NCI-H187 treated with DMSO at 0.1 percent for 48 hours (cell line): ENCODE measurements at places on chromosomes 5 and 9.
A peak's percentile ranks its signal among the peaks of the same experiment; 100 is the strongest.

DNA sequence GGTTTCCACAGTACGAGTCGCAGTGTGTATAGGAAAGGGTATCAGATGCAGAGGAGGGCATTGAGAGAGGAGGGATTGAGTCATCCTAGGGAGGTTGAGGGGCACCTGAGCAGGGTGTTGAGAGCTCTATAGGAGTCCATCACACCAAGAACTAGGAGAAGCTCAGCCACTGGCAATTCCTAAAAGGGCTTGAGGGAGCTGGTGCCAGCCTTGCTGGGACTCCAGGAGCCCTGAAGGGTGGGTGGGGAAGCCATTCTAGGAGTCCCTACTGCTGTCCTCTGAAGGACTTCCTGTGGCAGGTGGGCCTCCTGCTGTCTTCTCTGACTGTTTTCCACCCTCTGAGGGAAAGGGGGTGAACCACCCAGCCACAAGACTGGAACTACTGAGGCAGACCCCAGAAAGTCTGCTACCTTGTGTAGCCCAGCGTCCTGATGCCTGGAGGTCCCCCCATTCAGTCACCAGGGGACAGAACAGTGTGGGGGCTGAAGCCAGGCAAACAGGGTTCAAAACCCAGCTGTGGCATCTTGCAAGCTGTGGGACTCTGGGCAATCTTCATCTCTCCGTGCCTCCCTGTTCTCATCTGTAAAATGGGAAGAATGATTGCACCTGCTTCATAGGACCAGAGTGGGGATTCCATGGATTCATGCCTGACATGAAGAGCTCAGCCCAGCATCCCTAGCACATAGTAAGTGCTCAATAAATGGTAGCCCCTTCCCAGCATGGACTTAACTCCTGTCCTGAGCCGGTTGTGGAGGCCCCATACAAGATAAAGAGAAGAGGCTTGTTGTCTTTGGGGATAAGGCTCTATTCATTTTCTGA is 149.5 kb downstream of the C9orf50 start:
- no peak for DNase-seq

GRCh38 chr9:104280711-104281110 is 186.6 kb downstream of the SMC2 start:
- DNase-seq: no peak

GRCh38 chr5:68177676-68178075 is 37.9 kb upstream of the PIK3R1 start:
- no peak for DNase-seq

DNA sequence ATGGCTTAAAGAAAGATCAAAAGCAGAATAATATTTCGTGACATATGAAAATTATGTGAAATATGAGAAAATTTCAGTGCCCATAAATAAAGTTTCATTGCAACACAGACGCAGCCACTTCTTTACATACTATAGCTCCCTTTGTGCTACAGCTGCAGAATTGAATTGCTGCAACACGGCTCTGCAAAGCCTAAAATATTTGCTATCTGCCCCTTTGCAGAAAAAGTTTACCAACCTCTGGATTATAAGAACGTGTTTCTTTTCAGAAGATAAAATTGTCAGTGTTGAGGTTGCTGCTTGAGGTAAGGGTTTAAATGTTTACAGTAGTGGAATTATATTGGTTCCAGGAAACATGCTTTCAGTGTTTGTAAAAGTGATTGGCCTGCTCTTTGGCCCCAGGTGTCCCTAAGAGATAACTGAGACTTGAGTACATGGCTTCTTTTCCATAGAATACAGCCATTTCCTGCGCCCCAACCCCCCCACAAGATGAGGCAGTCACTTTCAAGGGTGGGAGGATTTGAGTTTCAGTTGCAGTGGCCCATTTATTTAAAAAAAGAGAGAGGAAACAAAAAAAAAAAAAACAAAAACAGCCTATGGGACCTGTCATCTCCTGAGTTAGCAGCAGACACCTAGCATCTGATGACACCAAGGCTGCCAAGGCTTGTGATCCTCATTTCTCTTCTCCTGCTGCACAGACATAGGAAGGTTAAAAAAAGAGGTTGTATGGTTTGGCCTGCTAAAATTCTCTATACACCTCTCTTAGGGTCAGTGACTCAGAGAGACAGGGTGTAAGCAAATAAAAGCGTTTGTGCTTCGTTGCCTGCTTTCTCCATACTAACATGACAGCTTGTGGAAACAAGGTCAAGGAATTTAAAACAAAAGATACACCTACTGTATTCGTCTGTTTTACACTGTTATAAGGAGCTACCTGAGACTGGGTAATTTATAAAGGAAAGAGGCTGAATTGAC is 28.0 kb upstream of the HTR4 start:
- DNase-seq: no peak

DNA sequence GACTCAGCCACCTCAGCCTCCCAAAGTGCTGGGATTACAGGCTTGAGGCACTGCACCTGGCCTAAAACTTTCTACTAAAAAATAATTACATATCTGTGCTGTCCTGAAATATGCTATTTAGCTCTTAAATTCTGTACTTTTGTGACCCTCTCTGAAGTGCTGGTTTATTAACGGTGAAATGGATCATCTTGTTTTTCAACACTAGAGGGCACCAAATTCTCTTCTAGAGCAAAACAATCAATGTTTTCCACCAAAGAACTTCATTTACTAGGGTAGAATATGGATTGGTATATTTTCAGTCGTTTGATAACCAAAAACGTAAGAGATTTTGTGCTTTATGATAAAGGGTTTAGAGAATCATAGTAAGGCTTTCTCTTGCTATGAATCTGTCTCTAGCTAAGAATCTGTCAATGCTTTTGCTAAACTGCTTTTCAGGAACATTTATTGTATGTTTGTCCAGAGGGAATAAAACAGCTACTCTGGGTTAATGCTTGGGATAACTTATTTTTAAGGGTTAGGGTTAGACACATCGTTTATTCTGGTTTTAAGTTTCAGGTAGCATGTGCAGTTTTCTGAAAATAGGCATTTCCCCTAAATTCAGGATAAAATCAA is 63.6 kb downstream of the RNF180 start:
- no peak for DNase-seq

- DNase-seq: no peak
Observed at GRCh38 chr9:82882138-82882537, 180.8 kb downstream of the RASEF start.

DNA sequence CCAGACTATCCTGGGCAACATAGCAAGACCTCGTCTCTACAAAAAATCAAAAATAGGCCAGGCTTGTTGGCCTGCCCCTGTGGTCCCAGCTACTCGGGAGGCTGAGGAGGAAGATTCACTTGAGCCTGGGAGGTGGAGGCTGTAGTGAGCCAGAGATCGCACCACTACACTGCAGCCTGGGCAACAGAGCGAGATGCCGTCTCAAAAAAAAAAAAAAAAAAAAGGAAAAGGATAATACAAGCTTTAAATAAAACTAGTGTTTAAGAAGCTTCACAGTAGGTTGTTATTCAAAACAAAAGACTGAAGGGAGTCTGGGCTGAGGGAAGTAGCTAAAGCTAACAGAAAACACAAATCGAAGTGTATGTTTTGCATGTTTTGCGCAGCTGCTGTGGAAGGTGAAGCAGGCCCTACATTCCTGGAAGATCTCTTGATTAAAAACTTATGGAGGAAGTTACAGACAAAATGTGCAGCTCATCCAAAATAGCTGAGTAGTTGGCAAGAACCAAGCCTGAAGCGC is 581 bp upstream of the C9orf40 start:
- no peak for DNase-seq

DNA sequence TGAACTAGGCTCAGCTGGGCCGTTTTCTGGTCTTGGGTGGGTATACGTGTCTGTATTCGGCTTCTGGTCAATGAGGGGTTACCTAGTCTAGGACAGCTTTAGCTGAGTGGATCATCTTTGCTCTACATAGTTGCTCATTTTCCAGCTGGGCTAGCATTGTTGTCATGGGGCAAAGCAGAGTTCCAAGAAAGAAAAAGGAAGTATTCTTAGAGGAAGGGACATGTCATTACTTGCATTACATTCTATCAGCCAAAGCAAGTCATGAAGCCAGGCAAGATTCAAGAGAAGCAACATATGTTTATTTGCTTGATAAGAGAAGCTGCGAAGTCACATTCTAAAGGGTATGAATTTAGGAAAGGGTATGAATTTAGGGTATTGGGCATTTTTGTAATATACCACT is 396.5 kb downstream of the ZNF608 start:
- DNase-seq: no peak

GRCh38 chr5:61252643-61252925 is 79.5 kb upstream of the ZSWIM6 start:
- DNase-seq: no peak

DNA sequence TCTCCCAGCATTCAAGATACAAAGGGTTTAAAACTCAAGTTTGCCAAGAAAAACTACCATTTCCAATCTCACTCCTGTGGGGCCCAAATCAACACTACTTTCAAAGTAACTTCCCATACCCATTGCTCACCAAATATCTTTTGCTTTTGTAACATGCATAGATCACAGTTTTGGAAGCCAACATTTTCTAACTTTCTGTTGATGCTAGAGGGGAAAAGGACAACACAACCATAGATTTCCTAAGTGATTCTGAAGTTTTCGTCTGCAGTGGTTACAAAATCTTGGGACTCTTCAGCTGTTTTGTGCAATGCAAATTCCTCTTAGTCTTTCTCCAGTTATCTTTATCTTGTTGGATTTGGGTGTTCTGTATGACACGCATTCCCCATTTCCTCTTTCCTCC is 94.1 kb upstream of the PAPPA start:
- DNase-seq: no peak

- no peak for DNase-seq
Observed at GRCh38 chr5:130280528-130281217, 376.4 kb downstream of the CHSY3 start.

DNA sequence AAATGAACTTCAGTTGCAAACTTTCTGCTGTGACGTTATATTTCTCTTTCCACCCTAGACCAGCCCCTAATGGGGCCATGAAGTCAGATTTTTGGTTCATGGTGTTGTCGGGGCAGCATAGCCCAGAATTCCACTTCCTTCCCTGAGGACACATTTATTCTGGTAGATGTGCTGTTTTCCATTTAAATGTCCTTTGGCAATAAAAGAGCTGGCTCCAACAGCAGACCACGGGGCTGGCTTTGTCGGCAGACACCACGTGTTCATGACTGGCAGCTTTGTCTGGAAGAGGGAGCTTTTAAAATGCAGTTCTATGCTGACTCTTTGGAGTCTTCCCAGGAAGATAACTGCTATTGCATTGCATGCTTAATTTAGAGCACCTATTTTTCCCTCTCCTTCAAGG is 17.6 kb upstream of the LCP2 start:
- DNase-seq: no peak

- no peak for DNase-seq
Observed at GRCh38 chr5:154967421-154968024, 26.6 kb downstream of the MRPL22 start.

DNA sequence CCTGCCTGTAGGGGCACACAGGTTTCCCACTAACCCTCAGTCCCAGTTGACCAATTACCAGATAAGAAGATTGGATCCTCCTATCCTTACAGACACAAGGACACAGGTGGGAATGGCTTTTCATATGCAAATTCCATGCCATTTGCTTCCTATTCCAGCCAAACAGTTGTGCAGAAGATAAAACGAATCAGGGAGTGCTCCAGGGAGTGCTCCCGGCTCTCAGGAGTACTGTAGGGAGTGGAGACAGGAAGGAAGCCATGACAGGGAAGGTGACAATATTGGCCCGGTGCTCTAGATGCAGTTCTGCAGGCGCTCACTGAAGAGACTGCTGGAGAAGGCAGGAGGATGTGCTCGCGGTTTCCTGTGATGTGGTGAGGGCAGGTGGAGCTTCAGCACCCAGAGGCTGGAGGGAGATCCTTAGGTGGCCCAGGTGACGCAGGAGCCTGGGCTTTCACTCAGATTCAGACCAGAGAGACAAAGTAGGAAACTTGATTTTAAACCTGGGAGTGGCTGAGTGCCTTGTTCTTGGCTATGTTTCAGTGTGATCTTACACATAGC is 260.0 kb downstream of the AUH start:
- no peak for DNase-seq

DNA sequence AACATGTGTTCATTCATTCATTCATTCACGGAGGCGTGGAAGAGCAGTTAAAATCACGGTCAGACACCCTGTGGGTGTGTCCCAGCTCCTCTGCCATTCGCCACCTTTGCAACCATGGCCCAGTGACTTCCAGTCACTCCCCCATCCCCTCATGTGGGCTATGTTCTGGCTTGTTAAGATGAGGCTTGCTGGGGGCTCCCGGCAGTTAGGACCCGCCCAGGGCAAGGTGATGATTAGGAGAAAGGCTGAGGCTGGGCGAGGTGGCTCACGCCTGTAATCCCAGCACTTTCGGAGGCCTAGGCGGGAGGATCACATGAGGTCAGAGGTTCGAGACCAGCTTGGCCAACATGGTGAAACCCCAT is 24.9 kb upstream of the PTGES start:
- no peak for DNase-seq

GRCh38 chr9:35681341-35682002 is 7.7 kb downstream of the CA9 start:
- DNase-seq: no peak

GRCh38 chr5:80615266-80615914 is 39.1 kb upstream of the MSH3 start:
- DNase-seq: no peak

DNA sequence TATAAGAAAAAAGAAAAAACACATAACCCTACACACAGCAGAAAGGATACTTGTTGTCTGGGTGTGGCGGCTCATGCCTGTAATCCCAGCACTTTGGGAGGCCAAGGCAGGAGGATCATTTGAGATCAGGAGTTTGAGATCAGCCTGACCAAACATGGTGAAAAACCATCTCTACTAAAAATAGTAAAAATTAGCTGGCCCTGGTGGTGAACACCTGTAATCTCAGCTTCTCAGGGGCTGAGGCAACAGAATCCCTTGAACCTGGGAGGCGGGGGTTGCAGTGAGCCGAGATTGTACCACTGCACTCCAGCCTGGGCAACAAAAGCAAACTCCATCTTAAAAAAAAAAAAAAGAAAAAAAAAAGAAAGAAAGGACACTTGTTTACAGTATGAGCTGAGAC is 147.6 kb upstream of the PITX1 start:
- no peak for DNase-seq

DNA sequence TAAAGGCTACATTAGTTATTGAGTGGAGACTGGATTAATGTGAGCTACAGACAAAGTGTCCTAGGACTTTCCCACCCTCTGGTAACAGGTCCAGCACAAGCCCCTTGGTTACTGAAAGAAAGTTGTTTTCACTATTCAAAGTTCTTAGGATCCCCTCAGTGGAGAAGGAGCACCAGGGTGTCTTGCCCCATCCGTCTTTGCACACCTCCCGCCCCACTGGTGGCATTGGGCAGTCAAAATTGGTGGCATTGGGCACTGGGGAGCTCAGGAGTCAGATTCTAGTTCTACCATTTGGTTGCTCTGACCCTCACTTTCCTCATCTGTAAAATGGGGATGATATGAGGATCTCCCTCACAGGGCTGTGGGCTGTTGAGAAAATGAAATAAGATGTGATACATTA is 2.4 kb upstream of the ANGPTL2 start:
- no peak for DNase-seq

- DNase-seq: no peak
Observed at GRCh38 chr9:130043654-130044623, 950 bp upstream of the FNBP1 start.

GRCh38 chr5:91556-92263 is at the start of gene PLEKHG4B:
TSS of gene PLEKHG4B (plus strand) at chr5:92168. CDS start at chr5:92232, 64 bp downstream.
- peak; percentile 57 for DNase-seq
